K562 (cell line): ENCODE measurements at places on chromosomes 16 and 17.

DNA sequence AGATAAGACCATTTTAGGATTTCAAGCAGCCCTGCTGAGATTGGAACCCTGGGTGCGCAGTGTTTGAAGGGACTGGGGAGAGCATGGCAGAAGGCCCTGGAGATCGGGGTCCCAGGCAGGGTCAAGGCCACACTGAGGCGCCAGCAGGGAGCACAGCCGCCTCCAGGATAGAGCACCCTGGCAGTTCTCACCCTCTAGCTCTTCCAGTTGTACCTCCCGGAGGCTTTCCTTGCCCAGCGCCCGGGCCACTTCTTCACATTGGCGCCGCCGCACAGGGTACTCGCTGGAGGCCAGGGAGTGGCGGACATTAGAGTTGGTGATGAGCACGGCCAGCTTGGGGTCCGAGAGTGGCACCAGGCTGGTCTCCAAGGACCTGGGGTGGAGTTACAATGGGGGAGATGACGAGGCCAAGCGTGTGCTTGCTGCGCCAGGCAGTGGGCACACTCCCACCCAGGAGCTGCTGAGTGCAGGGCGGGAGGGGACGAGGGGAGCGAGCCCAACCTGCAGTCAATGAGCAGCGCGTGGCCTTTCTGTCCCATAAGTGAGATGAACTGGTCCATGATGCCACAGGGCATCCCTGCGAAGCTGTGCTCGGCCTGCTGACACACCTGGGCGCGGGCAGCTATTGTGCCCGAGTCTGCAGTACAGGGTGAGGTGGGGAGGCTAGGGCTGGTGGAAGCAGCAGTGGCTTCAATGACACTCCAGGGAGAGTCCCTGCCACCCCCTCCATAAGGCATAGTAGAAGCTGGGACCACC lies 2.3 kb downstream of the GALK1 start:
- no peaks in the 10 kb centered on the region for H3K27me3 ChIP-seq
- H3K4me3 ChIP-seq, result no peak overlapping the region
- H3K4me1 ChIP-seq, result peaks cover 49% of the 10 kb centered on the region
- no peaks in the 10 kb centered on the region for H3K36me3 ChIP-seq
- no peak for DNase-seq
- H3K27ac ChIP-seq, result no peak overlapping the region

- H3K27me3 ChIP-seq, result peaks cover 25% of the 10 kb centered on the region
- H3K4me3 ChIP-seq, result no peak overlapping the region
- H3K4me1 ChIP-seq, result peaks cover 31% of the 10 kb centered on the region; the same call in 1 of the 2 replicates
- H3K36me3 ChIP-seq, result no peaks in the 10 kb centered on the region
Measured at GRCh38 chr16:83967091-83967490, 953 bp upstream of the NECAB2 start.

DNA sequence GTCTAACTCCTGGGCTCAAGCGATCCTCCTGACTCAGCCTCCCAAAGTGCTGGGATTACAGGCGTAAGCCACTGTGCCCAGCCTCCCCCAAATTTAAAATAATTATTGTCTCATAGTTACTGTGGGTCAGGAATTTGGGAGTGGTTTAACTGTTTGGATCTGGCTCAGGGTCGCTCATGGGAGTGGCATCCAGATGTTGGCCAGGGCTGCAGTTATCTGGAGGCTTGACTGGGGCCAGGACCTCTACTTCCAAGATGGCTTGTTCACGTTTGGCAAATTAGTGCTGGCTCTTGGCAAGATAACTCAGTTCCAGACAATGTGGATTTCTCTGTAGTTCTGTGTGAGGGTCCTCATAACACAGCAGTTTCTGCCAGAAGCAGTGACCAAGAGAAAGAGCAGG lies 8.0 kb downstream of the TEN1 start:
- no peak for DNase-seq
- no peaks in the 10 kb centered on the region for H3K27me3 ChIP-seq
- no peak overlapping the region for H3K27ac ChIP-seq

DNA sequence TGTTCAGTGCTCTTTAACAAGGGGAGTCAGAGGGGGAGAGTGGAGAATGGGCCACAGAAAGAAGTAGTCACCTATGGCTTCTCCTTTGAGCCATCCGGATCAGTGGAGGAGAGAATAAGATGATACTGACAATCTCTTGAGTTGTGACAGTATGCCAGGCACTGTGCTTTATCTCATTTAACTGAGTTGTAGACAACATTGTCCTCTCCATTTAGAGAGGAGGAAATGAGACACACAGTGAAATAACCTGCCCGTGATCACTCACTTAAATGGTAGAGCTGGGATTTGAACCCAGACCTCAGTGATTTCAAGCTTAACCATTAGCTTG lies 17.8 kb upstream of the EEF2K start:
- no peaks in the 10 kb centered on the region; the same call in 2 of the 3 replicates for H3K36me3 ChIP-seq
- peaks cover 20% of the 10 kb centered on the region for H3K27me3 ChIP-seq
- H3K27ac ChIP-seq, result no peak overlapping the region
- DNase-seq, result no peak
- H3K4me3 ChIP-seq, result no peak overlapping the region

DNA sequence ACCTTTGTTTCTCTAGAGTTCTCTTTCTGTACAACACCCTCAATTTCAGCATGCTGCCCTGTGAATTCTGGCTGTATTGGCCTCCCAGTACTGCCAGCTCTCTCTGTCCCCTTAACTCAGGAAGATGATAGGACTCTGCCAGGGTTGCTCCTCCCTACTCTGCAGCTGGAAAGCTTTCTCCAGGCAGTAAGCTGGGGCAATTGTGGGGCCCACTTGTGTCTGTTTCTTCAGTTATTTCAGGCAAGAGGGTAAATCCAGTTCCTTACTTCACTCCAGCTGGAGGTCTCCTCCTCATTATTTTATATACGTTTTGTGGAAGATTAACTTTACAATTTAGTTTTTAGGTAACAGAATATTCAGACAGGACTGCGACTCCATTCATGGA lies 9.9 kb downstream of the C17orf100 start:
- no peaks in the 10 kb centered on the region for H3K4me1 ChIP-seq
- no peaks in the 10 kb centered on the region for H3K36me3 ChIP-seq
- no peak for DNase-seq
- H3K27ac ChIP-seq, result no peak overlapping the region
- H3K4me3 ChIP-seq, result no peak overlapping the region
- H3K27me3 ChIP-seq, result no peaks in the 10 kb centered on the region; the same call in 2 of the 3 replicates

DNA sequence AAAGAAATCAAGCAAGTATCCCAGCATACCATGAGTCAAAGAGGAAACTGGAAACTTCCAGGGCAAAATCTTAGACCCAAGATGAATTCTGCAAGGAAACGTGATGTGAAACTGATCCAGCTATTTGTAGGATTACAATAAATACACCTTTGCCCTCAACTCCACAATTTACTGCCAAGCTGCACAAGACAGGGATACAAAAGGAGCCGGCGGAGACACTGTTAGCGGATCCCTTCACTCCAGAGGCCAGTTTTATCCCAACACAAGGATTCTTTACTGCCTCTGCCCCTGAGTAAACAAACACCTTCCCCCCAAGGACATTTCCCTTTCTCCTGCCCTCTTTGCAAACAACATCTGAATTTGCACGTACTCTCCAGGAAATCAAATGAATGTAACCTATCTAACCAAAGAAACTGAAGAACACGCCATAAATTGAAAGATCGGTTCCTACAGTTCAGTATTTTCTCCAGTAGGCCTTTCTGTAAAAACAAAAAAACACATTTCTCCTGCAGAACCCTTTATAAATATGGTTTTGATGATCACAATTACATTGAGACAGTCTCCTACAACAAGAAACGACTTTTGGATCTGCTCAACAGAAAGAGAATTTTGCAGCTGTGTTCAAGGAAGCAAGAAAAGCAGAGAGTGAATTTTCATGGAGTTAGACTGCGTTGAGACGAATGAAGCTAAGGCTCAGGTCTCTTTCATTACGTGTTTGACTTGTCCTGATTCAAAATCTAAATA lies 1.4 kb upstream of the CBX2 start:
- peaks cover 21% of the 10 kb centered on the region for H3K36me3 ChIP-seq
- no peaks in the 10 kb centered on the region for H3K27me3 ChIP-seq
- peak overlapping the region; percentile 77 for H3K27ac ChIP-seq
- H3K4me3 ChIP-seq, result peak overlapping the region; percentile 46
- H3K4me1 ChIP-seq, result peaks cover 23% of the 10 kb centered on the region

- no peak overlapping the region for H3K27ac ChIP-seq
- H3K36me3 ChIP-seq, result no peaks in the 10 kb centered on the region
- H3K4me1 ChIP-seq, result no peaks in the 10 kb centered on the region
- H3K4me3 ChIP-seq, result no peak overlapping the region
- peaks cover 5% of the 10 kb centered on the region; the same call in 1 of the 2 replicates for H3K27me3 ChIP-seq
- peak; percentile 30 for DNase-seq
Measured at GRCh38 chr16:10172848-10173655, 9.2 kb downstream of the GRIN2A start.

DNA sequence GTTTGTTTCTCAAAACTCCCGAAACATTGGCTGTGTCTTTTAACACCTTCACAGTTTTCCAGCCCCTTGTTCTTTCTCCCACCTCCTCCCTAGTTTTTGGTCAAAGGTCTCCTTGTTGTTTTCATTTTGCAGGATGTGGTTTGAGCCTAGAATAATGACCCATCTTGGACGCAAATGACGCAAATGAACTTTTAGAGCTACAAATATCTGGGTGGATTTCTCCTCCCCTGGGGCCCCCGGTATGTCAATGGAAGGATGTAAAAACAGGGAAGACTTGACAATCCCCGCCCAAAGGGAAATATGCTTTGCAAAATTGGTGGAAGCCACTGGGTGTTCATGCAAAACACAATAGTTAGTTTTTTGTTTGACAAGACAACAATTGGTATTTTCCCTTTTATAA lies 236.0 kb upstream of the IRX3 start:
- H3K27ac ChIP-seq, result no peak overlapping the region
- H3K27me3 ChIP-seq, result no peaks in the 10 kb centered on the region
- H3K4me3 ChIP-seq, result no peak overlapping the region

DNA sequence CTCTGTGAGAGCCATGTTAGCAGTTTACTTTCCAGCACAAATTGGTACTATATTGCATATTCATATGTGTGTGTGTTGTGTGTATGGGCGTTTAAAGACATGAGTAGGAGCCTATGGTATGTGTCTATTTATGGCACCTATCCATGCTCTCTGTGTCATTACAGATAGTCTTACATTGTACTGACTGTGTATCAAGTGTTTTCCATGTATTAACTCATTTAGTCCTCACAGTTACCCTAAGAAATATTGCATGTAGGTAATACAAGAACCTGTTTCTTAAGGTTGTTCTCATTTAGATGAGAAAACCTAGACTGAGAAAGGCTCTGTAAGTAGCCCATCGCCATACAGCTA lies 1.6 kb downstream of the ALG1 start:
- no peaks in the 10 kb centered on the region for H3K27me3 ChIP-seq
- DNase-seq, result no peak
- H3K36me3 ChIP-seq, result peaks cover 32% of the 10 kb centered on the region
- H3K4me1 ChIP-seq, result peaks cover 6% of the 10 kb centered on the region; the same call in 2 of the 3 replicates
- H3K27ac ChIP-seq, result no peak overlapping the region
- H3K4me3 ChIP-seq, result 0 out of 2 replicates have a peak overlapping the region, but pooled peaks have one; percentile 94

- H3K4me1 ChIP-seq, result no peaks in the 10 kb centered on the region
- DNase-seq, result no peak
- no peaks in the 10 kb centered on the region for H3K27me3 ChIP-seq
- H3K36me3 ChIP-seq, result no peaks in the 10 kb centered on the region
- no peak overlapping the region for H3K4me3 ChIP-seq
Measured at GRCh38 chr17:17061516-17061915, 19.3 kb downstream of the MPRIP start.

DNA sequence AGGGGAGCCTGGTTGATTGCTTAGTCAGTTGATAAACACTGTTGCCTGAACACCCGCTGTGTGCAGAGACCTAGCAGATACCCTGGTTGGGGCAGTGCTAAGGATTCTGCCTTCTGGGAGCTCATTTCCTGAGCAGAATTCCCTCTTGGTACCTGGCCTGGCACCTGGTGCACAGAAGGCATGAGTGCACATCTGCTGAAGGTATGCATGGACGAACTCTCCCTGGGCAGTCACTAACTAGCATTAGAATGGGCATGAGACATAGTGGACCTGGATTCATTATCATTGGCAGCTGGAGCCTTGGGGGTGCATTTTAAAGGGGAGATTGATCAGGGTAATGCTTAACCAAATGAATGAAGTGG lies 13.1 kb downstream of the ADCY7 start:
- no peaks in the 10 kb centered on the region for H3K27me3 ChIP-seq
- H3K36me3 ChIP-seq, result peaks cover 54% of the 10 kb centered on the region
- no peak for DNase-seq
- H3K27ac ChIP-seq, result peak overlapping the region; percentile 29; the same call in 2 of the 3 replicates
- no peak overlapping the region for H3K4me3 ChIP-seq

- H3K4me1 ChIP-seq, result peaks cover 12% of the 10 kb centered on the region
- peak overlapping the region; percentile 92 for H3K27ac ChIP-seq
- DNase-seq, result no peak
Measured at GRCh38 chr17:2594722-2595599, 1.5 kb downstream of the PAFAH1B1 start.

DNA sequence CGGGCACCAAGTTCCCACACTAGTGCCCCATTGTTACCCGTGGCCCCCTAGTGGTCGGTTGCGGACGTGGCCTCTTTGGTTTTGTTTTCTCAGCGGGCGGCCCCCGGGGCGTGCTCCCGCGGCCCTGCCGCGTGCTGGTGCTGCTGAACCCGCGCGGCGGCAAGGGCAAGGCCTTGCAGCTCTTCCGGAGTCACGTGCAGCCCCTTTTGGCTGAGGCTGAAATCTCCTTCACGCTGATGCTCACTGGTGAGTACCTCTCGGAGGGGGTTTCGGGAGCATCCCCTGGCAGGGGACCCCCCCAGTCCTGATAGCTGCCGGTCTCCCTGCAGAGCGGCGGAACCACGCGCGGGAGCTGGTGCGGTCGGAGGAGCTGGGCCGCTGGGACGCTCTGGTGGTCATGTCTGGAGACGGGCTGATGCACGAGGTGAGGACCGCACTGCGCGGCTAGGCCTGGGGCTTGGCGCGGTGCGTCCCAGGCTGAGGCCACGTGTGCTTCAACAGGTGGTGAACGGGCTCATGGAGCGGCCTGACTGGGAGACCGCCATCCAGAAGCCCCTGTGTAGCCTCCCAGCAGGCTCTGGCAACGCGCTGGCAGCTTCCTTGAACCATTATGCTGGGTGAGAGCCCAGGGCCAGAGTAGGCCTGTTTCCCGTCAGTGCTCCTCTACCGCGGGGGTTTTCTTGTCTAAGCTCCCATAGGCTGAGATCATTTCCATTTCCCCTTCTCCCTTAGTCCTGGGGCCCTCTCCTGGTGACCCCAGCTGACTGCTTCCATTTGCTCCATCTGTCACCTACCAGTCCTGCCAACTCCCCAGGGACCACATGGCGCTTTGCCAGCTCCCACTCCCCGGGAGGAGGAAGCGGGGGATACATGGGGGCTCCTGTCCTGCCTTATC lies 1.7 kb downstream of the SPHK1 start:
- H3K4me1 ChIP-seq, result peaks cover 14% of the 10 kb centered on the region
- peak; percentile 94 for DNase-seq
- peak overlapping the region; percentile 74 for H3K4me3 ChIP-seq

GRCh38 chr16:47523342-47524006 lies 62.3 kb downstream of the PHKB start:
- 0 out of 3 replicates have a peak overlapping the region, but pooled peaks have one; percentile 13 for H3K27ac ChIP-seq
- no peak overlapping the region for H3K4me3 ChIP-seq
- H3K36me3 ChIP-seq, result peaks cover 18% of the 10 kb centered on the region
- H3K27me3 ChIP-seq, result no peaks in the 10 kb centered on the region
